ENCODE measurements at places on chromosomes 6 and 20.

DNA sequence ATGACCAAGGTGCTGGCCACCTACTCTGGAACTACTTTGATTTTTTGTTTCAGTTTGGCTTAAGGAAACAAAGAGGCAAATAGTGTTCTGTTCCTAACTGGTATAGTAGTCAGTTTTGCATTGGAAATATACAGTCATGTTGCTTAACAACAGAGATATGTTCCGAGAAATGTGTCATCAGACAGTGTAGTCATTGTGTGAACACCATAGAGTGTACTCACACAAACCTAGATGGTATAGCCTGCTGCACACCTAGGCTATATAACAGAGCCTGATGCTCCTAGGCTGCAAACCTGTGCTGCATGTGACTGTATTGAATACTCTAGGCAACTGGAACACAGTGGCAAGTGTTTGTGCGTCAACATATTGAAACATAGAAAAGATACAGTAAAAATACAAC is 80.4 kb downstream of the ARID1B start:
- no peak for DNase-seq

GRCh38 chr6:89073014-89073620 is 7.4 kb upstream of the PNRC1 start:
- DNase-seq, result no peak

- DNase-seq, result no peak
Measured at GRCh38 chr20:58634521-58635278, 16.4 kb upstream of the STX16 start.

DNA sequence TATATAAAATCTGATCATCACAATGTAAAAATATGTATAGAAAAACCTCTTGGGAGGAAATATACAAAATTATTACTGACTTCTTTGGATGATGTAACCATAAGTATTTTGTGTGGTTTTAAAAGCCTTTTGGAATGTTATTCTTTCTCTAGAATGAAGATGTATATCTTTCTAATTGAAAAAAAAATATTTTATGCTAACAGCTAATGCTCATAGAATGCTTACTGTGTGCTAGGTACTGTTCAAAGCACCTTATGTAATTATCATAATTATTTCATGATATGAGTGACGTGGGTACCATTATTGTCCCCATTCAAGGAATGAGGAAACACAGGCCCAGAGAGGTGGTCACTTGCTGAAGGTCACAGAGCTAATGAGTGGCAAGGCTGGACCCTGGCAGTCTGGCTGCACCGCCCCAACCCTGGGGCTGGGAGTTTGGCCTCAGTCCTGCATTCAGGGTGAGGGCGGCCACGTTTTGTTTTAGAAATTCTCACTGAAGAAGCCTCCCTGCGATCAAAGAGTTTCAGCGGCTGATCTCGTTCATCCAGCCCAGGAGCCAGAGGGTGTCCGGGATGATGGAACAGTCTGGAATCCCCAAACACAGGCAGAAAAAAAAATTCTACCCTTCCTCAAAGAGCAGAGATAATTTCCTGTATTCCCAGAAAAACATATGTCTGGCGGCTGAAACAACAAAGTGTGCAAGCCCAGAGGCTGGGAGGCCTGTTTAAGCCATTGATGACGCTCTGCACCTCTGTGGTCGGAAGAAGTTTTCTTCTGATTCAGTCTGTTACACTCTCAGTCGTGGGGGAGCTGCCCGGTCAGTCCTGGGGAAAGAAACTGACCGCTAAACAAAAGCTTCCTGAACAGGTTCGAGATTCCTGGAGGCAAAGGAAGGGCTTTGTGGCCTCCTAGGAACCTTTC is 37.3 kb downstream of the TFEB start:
- DNase-seq, result no peak

DNA sequence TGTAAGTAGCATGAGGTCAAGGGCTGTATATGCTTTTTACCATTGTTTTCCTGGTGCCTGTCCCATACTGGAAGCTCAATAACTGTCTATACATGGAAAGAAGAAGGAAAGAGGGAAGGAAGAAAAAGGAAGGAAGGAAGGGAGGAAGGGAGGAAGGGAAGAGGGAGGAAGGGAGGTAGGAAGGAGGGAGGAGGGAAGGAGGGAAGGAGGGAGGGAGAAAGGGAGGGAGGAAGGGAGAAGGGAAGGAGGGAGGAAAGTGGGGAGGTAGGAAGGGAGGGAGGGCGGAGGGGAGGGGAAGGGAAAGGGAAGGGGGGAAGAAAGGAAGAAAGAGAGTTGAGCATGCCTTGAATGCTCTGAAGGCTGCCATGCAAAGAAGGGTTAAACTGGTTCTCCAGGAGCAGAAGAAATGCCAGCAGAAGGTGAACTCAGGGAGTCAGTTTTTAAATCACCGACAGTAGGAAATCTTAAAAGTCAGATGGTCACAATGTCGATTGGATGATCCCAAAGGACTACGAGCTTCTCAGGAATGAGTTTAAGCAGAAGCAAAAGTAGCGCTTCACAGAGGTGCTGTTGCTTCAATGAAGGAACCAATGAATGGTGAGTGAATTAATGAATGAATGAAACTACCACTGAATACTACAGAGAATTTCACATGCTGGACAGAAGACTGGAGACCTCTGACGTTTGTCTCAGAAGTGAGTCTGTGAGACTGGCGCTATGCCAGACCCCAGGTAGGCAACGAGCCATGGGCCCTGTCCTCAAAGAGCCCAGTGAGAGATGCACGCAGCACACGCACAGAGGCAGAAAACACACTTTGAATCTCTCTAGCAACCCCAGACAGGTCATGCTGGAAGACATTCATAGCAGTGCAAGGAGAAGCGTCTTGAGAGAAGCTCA is 117.6 kb downstream of the MRPL14 start:
- no peak for DNase-seq

- DNase-seq, result no peak
Measured at GRCh38 chr6:44043479-44044153, 83.6 kb downstream of the MRPL14 start.

GRCh38 chr20:14378326-14378725 is 40.9 kb upstream of the FLRT3 start:
- DNase-seq, result no peak

DNA sequence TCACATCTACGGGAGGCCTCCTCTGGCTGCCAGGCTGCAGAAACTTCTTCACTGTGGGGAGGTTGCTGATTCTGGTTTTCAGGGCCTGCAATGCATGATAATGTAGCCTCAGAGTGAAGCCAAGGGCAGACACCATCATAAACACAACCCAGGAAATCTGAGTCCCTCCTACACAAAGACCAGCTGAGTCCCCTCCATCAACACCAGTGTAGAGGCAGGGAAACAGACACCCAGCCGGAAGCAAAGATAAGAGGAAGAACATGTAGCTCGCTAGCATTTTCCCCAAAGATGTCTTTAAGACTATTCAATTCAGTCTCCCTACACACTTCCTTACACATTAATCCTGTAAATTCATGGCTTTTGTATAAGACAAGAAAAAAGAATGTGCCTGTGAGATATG is 23.6 kb downstream of the GSTA2 start:
- DNase-seq, result no peak

DNA sequence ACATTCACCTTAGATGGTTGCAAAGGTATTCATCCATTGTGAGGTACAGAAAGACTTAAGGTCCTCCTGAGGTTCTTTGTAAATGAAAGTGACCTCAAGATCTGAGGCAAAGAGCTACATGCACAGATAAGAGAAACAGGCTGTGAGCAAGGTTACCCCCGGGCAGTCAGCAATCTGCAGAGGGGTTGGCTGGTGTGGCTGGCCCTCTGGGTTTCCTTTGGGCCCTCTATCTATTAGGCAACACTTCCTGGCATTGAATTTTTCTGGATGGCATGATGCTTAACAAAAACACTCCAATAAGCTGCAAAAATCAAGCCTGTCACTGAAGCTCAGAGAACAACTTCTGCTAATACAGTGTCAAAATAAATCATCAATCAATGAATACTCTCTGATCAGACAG is 48.9 kb upstream of the RALGAPA2 start:
- no peak for DNase-seq

DNA sequence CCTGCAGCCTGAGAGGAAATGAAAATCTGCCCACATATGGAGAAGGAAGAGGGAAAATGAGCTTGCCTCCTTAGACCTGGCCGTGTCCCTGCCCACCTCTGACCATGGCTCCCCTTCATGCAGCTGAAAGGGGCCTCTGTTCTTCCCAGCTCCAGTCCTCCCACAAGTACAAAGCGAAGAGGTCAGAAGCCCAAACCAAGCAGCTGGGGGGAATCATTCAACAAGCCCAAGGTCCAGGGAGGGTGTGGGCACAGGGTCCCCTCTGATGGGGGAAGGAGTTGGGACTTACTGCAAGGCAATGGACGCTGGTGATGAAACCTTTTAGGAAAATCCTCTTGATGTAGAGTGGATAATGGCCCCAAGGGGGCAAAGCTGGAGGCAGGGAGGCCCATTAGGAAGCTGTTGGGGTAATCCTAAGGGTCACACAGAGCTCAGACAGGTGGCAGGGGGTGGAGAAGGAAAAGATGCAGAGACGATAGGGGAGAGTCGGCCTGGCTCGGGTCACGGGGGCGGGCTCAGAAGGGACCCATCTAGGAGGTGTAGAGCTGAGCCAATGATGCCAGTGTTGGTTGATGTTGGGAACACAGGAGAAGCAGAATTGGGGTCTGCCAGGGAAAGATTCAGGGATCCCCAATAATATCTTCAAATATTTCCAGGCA is 16.1 kb upstream of the GRM4 start:
- no peak for DNase-seq

DNA sequence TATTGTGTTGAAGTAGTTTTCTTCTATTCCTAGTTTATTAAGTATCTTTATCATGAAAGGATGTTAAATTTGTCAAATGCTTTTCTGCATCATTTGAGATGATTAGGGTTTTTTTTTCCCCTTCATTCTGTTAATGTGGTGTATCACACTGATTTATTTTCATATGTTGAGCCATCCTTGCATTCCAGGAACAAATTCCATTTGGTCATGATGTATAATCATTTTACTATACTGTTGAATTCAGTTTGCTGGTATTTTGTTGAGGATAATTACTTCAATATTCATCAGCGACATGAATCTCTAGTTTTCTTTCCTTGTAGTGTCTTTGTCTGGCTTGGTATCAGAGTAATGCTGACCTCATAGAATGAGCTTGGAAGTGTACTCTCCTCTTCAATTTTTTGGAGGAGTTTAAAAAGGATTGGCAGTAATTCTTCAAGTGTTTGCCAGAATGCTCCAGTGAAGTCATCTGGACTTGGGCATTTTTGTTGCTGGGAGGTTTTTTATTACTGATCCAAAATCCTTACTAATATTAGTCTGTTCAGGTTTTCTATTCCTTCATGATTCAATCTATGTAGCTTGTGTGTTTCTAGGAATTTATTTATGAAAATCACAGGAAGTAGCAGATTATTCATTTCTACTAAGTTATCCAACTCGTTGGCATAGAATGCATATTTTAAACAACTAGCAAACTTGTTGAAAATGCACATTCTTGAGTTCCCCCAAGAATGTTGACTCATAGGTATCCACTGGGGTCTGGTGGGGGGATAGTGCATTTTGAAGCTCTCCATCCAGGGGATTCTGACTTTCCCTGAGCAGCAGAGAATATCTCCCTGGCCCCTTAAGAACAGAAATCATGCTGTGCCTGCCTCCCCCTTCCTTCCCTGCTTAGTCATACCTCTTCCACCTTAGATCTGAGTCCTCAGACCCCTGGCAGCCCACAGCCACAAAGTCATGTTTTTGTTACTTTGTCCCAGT is 187.1 kb downstream of the BMP7 start:
- no peak for DNase-seq

- DNase-seq, result no peak
Measured at GRCh38 chr6:31483392-31483791, 14.6 kb upstream of the MICB start.

DNA sequence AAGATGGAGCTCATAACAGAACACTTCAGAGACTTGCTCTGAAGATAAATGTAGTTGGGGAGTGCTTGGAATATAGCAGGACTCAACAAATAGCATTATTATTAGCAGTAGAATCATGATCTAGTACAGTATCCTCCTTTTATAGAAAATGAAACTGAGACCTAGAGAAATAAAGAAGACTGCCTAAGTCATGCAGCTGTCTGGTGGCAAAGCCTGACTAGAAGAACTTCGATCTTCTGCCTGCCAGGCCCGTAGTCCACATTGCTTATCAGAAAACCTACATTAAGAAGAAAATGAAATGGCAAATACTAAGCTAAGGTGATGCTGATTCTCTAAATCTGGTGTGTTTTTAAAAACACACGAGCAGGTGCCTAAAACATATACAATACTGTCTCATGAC is 46.4 kb upstream of the DST start:
- DNase-seq, result no peak

DNA sequence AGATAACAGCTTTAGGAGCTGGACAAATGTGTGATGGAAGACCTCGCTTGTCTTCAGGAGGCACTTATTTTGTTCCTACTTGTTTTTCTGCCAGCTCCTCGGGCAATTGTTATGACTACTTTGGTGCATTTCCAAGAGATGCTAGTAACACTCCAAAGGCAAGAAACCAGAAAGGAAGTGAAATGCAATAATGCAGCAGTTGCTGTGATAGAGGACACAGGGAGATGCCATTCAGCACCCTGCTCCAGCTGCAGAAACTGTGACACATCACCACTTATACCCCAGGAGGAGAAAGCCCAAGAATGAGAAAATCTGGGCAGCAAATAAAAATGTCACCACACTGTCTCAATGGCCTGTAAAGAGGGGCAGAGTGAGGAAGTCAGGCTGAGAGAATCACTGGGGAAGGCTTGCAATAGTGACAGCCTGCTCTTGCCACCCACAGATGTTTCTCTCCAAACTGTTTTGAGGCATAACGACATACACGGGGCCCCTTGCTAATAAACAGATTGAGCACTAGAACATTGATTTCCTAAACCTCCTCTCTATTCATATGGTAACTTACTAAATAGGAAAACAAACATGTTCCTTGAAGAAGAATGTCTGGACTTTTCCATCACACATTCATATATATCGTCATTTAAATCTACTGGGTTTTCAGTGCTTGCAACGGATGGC is 231.0 kb upstream of the PRND start:
- DNase-seq, result no peak

DNA sequence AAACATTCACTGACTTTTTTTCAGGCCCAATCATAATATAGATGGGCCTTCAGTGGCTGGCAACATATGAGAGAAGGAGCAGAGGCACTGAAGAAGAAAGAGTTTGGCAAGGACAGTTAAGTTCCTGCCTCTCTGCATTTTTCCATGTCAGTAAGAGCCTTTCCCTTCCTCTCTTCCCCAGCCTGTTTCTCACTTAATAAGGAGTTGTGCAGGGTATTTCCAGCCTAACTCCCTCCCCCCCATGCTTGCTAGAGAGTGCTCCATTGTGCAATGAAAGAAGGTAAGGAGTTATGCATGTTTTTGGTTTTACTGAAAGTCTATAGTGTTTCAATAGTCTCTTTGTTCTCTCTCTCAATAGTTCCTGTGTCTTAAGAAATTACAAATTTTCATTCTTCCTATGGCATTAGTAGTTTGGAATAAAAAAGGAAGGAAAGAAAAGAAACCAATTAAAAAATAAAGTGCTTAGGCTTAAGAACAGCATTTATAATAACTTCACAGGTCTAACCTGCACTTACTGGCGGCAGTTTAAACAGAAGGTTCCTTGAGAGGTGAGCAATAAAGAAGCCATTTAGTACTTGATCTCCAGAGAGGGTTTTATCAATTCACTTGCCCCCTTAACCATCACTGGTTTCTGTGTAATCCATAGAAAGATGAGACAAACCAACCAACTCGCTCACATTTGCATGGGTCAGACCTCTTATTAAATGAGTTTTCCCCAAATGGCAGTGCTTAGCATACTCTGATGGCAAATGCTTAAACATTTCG is 251.1 kb downstream of the PTPRT start:
- DNase-seq, result no peak

GRCh38 chr6:23106951-23107350 is 537.6 kb downstream of the HDGFL1 start:
- no peak for DNase-seq
